ENCODE measurements at places on chromosomes 5 and 9.

GRCh38 chr5:83118471-83118870 lies 41.1 kb downstream of the XRCC4 start:
- no peak for DNase-seq

GRCh38 chr5:14868771-14869170 lies 2.8 kb downstream of the ANKH start:
- no peak for DNase-seq

DNA sequence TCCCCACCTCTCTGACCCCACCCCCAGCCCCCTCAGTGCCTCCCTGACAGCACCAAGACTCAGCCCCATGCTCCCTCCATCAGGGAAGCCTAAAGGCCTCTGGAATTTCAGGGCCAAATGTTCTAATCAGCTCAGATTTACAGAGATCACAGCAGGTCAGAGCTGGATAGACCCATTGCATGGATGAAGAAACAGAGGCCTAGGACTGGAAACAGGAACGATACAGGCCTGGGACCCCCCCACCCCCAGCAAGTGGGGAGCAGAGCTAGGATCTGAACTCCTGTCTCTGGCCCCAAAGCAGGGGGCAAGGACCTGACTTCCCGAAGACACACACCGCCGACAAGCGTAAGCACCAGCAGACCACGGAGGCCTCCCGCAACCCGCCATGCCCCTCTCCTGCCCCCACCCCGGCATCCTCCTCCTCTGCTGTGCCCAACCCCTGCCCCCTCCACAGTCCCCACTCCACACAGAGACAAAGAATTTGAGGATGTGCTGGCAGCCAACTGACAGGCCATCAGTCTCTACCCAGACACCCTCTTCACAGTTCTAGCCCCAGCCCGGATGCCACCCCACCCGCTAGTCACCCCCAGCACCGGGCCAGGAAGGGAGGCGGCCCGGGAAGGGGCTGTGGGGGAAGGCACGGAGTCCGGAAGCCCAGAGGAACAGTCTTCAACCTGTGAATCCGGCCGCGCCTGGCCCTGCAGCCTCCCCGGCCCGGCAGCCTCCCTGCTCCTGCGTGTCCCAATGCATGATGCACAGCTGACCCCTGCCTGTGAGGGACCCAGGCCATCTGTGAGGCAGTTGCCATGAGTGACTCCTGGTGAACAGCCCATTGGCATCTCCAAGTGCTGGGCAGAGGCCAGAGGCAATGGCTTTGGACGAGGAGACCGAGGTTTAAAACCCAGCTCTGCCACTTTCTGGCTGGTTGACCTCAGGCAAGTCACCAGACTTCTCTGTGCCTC lies 31.3 kb downstream of the NDUFA8 start:
- DNase-seq = no peak

GRCh38 chr5:39201160-39201780 lies 18.1 kb downstream of the FYB1 start:
- DNase-seq = no peak

GRCh38 chr9:109487247-109487646 lies 10.9 kb downstream of the PTPN3 start:
- DNase-seq = no peak

- DNase-seq = no peak
Measured at GRCh38 chr5:58330781-58331180, 129.1 kb downstream of the PLK2 start.

DNA sequence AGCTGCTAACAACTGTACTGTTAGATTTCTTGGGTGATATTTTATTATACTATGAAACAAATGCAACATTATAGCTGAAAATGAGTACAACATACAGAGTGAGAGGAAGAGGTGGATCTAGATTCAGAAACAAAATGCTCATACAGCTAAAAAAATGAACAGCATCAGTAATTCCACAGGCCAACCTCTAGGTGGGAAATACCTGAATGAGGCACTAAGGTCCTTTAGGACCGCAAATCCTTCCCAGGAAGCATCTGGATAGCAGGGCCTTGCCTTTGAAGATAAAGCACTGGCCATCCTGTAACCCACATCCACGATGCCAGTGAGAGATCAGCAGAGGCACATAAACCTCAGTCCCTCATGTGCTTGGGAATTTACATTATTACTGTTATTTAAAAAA lies 310.8 kb downstream of the YTHDC2 start:
- DNase-seq = no peak

- DNase-seq = peak; percentile 25
Measured at GRCh38 chr9:4689687-4690104, 10.3 kb downstream of the CDC37L1 start.

DNA sequence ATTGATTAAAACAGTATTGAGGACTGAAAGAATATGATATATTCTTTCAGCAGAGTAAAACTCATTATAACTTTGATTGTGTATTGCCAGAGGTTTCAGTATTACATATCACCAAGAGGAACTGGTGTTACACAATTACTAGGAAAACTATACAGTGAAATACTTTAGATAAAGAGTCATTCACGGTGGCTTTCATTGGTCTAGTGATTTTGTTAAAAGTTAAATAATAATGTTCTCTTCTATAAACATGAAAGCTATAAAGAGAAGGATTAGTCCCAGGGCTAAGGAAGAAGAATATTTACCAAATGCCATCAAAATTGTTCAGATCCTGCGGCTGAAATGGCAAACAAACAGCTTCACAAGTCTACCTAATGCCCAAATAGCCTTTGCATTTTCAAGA lies 306.2 kb downstream of the SEMA5A start:
- DNase-seq = no peak

- no peak for DNase-seq
Measured at GRCh38 chr9:21856301-21857094, 54.1 kb downstream of the MTAP start.

DNA sequence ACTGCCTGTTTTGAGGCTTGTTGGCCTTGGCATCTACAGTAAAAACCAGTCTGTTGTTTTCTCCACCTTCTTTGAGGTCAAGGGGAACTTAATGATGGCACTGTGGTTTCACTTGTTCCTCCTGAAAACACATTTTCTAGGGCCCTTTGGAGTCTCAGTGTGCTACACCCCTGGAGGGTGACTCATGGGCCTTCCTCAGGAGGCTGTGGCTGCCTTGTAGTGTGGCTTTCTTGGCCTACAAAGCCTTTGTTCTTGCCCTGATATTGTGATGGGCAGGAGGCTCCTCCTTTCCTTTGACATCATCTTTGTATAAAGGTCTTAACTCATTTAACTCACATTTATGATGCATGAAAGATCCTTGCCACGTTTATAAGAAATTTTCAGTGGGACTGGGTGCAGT lies 56.3 kb upstream of the GPBP1 start:
- no peak for DNase-seq

DNA sequence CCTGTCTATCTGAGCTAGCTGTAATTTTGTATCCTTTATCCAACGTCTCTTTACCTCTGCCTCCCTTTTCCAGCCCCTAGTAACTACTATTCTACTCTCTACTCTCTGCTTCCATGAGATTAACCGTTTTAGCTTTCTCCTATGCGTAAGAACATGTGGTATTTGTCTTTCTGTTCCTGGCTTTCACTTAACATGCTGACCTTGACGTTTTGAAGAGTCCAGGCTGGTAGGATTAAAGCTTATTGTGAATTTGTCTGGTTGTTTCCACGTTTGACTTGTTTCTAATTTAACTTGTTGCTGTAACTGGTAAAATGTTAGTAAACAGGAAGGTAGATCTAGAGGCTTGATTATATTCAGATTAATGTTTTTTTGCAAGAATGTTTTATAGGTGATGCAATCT lies 385.3 kb downstream of the PSAT1 start:
- no peak for DNase-seq

DNA sequence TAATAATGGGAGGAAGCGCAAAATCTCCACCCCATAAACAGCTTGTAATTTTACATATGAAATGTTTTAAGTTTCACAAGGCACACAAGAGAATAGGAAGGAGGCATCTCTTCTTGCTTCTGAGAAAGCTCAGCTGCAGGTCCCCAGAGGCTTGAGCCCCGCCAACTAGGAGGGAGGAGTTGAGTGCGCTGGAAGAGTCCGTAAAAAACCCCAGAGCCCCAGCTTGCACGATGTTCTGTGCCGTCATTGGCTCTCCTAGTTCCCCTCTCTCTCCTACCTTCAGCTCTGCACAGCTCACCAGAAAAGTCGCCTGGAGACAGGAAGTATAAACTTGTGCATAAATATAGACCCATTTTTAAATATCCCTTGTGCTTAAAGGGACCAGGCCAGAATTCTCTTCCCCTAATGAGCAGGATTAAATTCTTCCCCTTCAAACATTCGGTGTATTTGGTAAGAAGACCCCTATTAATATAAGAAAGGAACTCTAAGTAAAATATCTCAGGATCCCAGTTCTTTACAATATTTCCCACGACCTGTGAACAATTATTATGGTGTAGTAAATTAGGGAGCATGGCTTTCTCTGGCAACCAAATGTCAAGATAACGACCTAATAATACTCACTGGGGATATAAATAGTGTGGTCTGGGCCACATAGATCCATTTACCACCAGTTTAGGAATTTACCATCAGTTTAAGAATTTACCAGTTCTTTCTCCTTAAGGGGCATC lies 13.7 kb downstream of the GLRX start:
- peak; percentile 86 for DNase-seq

Measured in GM06990 (cell line).